ENCODE measurements at places on chromosomes 11 and 22. TPM values are rescaled to one million over a fixed set of nuclear protein-coding genes. Genes with fewer than 3 reads are reported as not detected.

GRCh38 chr11:13348305-13348704 lies 70.7 kb downstream of the BMAL1 start:
- H3K4me3 ChIP-seq, result no peak overlapping the region
- H3K27ac ChIP-seq, result no peak overlapping the region
- H3K36me3 ChIP-seq, result no peaks in the 10 kb centered on the region

- peaks cover 3% of the 10 kb centered on the region for H3K27me3 ChIP-seq
- DNase-seq, result no peak
- H3K36me3 ChIP-seq, result no peaks in the 10 kb centered on the region
- no peak overlapping the region for H3K4me3 ChIP-seq
- no peaks in the 10 kb centered on the region for H3K4me1 ChIP-seq
These were observed 87.8 kb downstream of the RCN1 start for GRCh38 chr11:32178692-32179091.

GRCh38 chr11:75740681-75741080 lies 23.0 kb downstream of the MOGAT2 start:
- H3K4me1 ChIP-seq, result no peaks in the 10 kb centered on the region
- H3K27me3 ChIP-seq, result no peaks in the 10 kb centered on the region
- no peak for DNase-seq
- H3K4me3 ChIP-seq, result no peak overlapping the region

The PARVA gene
- 110 TPM for total RNA-seq

DNA sequence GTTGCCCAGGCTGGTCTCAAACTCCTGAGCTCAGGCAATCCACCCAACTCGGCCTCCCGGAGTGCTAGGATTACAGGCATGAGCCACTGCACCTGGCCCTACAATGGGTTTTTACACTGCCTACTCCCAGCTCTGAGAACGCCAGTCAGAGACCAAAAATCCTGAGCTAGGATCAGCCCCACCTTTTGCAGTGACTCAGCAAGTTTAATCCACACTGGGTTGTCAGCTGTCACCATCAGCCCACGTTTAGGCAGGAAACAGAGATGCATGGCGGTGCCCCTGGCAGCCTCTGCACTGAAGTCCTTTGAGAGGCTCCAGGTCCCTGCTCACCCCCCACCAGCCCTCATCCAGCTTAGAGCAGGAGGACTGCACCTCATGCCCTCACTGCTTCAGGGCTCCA lies 117.6 kb downstream of the ARHGAP8 start:
- H3K27ac ChIP-seq, result no peak overlapping the region
- H3K4me1 ChIP-seq, result no peaks in the 10 kb centered on the region
- no peak for DNase-seq
- no peak overlapping the region for H3K4me3 ChIP-seq

- H3K4me3 ChIP-seq, result peak overlapping the region; percentile 28
- no peak for DNase-seq
- H3K27ac ChIP-seq, result peak overlapping the region; percentile 41
- H3K36me3 ChIP-seq, result no peaks in the 10 kb centered on the region
- no peaks in the 10 kb centered on the region for H3K27me3 ChIP-seq
These were observed 755.8 kb downstream of the NTM start for GRCh38 chr11:132125988-132126871.

Data from sigmoid colon (tissue), 7 donors.